ENCODE measurements at places on chromosomes 3 and 15.
A peak's percentile ranks its signal among the peaks of the same experiment; 100 is the strongest.

- H3K36me3 ChIP-seq, result no peaks in the 10 kb centered on the region
- H3K4me1 ChIP-seq, result no peaks in the 10 kb centered on the region
- no peak for DNase-seq
- H3K27me3 ChIP-seq, result no peaks in the 10 kb centered on the region
- no peak overlapping the region for H3K27ac ChIP-seq
Observed at GRCh38 chr3:4511491-4512262, 18.5 kb downstream of the ITPR1 start.

DNA sequence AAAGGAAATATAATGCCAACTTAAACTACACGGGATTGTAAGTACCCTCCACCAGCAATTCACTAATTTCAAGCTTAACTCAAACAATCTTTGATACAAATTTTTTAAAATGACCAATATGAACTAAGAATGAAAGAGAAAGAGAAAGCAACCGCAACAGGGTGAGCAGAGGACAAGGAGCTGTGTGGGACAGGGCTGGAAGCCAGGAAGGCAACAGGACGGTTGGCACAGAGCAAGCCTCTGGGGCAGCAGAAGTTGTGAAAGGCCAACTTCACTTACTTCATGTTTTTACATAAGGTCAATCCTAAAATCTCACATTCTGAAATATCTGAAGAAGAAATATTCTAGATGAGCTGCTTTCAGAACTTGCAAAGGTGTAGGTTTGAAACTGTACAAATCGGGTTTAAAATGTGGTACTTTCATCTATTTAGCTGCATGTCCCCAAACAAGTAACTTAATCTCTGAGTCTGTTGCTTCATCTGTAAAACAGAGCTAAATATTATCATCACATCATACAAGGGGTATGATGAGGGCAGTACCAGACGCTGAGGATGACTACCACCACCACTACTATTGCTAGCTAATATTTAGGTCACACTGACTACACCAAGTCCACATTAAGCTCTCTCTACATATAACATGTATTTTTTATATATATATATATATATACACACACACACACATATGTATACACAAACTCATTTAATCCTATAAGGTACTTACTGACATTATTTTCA, 101.7 kb downstream of the IGSF11 start:
- no peaks in the 10 kb centered on the region for H3K36me3 ChIP-seq
- DNase-seq, result no peak
- H3K4me3 ChIP-seq, result no peak overlapping the region
- no peak overlapping the region for H3K27ac ChIP-seq
- no peaks in the 10 kb centered on the region for H3K27me3 ChIP-seq

GRCh38 chr15:89171136-89172072, 50.0 kb downstream of the RLBP1 start:
- H3K27me3 ChIP-seq, result no peaks in the 10 kb centered on the region
- H3K4me3 ChIP-seq, result no peak overlapping the region
- no peaks in the 10 kb centered on the region for H3K36me3 ChIP-seq
- H3K27ac ChIP-seq, result no peak overlapping the region

DNA sequence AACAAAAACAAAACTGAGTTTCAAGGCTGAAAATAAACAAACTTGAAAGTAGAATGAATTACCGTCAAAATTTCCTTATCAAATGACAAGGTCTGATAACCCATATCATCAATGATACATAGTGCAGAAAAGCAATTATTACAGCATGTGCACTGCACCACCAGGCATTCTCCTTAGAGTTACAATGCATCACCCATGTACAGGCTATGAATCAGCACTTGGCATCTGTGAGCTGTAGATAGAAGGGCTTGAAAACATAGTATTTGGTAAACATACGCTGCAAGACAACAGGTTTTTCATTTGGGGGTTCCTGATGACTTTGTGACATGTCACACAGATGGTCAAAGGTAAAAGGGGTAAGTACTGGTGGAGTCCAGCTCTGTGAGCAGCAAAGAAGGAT, 265.1 kb downstream of the CTNNB1 start:
- H3K27ac ChIP-seq, result no peak overlapping the region
- H3K4me1 ChIP-seq, result no peaks in the 10 kb centered on the region
- DNase-seq, result no peak

- peaks cover 12% of the 10 kb centered on the region for H3K4me1 ChIP-seq
- DNase-seq, result no peak
- H3K27ac ChIP-seq, result peak overlapping the region; percentile 42
- no peaks in the 10 kb centered on the region for H3K27me3 ChIP-seq
- no peak overlapping the region for H3K4me3 ChIP-seq
Observed at GRCh38 chr15:80998251-80998650, 2.5 kb upstream of the TLNRD1 start.

GRCh38 chr3:52525680-52526561, 7.7 kb downstream of the NT5DC2 start:
- no peaks in the 10 kb centered on the region for H3K36me3 ChIP-seq
- H3K4me3 ChIP-seq, result no peak overlapping the region
- no peak for DNase-seq
- H3K27me3 ChIP-seq, result no peaks in the 10 kb centered on the region
- no peaks in the 10 kb centered on the region for H3K4me1 ChIP-seq

- H3K27ac ChIP-seq, result no peak overlapping the region
- H3K27me3 ChIP-seq, result no peaks in the 10 kb centered on the region
- H3K36me3 ChIP-seq, result no peaks in the 10 kb centered on the region
- no peak for DNase-seq
Observed at GRCh38 chr15:70605606-70606410, 157.6 kb downstream of the UACA start.
